ENCODE measurements at places on chromosomes 6 and 20.

GRCh38 chr6:16993396-16993795 lies 108.5 kb upstream of the STMND1 start:
- no peak for DNase-seq

DNA sequence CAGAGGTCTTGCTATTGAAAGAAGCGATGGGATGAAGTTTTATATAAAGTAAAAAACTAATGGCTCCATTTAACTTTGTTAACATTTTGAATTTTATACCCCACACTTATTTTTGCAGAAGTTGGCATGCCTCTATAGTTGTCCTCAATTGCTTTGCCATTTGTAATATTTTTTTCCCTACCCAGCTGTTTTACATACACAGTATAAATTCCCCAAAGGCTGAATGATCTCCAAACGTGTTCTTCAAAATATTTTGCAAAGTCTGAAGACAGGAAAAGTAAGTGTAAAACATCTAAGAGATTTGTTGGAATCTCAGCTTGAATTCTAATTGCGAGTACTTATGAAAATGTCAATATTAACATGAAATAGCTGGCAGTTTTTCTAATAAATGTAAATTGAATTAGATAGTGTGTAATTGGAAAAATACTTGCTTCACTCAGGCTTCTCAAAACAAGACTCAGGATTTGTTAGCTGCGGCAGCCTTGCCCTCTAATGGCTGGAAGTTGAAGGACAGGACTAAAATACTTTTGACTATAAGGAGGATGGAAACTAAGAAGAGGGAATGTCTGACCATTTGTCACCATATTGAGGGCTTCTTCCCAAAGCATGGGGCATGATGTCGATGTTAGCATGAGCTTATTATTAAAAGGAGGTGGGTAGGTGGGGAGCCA lies 226.8 kb downstream of the UST start:
- DNase-seq = peak; percentile 30

DNA sequence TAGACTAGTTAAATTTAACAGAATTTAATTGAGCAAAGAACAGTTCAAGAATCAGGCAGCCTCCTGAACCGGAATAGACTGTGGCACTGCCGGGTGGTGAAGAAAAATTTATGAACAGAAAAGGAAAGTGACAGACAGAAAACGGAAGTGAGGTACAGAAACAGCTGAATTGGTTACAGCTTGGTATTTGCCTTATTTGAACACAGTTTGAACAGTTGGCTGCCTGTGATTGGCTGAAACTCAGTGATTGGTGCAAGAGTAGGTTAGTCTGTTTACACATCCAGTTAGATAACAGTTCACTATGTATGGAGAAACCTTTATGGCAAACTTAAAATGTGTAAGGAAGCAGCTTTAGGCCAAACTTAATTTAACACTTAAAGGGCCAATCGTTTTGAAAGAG lies 116.0 kb upstream of the CITED2 start:
- peak; percentile 29 for DNase-seq

GRCh38 chr6:163380216-163380615 lies 34.3 kb upstream of the QKI start:
- no peak for DNase-seq

DNA sequence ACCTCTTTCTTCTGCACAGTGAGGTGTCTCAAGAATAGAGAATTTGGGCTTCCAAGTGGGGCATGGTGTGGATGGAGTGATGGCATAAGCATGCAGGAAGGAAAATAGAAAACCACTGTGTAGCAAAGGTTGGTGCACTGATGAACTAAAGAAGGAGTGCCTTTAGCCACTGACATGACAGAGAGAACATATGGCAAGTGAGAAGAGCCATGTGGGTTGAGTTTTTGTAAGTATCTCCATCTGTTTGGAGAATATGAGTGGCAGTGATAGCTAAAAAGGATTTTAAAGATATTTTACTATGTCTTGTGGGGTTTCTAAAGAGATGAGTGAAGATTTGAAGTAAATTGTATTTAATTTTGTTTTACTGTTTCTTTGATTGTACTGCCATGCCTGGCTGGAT lies 160.5 kb upstream of the GRIK2 start:
- no peak for DNase-seq

DNA sequence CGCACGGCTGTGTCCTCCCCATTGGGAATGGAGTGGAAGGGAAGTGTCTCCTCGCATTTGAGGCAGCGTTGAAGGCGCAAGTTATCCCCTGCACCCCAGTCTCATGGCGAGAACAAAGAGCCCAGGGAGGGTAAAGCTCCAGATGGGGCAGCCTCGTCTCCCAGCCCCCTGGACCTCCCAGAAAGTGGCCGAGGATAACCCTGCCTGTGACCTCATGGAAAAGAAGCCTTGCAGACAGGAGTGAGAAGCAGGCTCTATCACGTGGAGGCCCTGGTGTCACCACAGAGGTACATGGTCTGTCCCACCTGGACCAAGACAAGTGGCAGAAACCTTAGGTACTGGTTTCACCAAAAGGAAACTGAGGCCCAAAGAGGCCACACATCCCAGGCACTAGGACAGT lies 134.8 kb upstream of the RPS6KA2 start:
- no peak for DNase-seq

- DNase-seq = no peak
Measured at GRCh38 chr6:65116326-65116725, 590.7 kb downstream of the EYS start.

GRCh38 chr6:42260396-42260888 lies 42.8 kb upstream of the MRPS10 start:
- DNase-seq = peak; percentile 27

- DNase-seq = no peak
Measured at GRCh38 chr6:170186006-170186935, 104.6 kb downstream of the DLL1 start.

Measured in NAMALWA (cell line).